ENCODE measurements at places on chromosomes 4 and X. TPM values are rescaled to one million over a fixed set of nuclear protein-coding genes. Genes with fewer than 3 reads are reported as not detected.

- peak; percentile 8 for DNase-seq
Measured at GRCh38 chrX:107537815-107538214, 88.4 kb downstream of the FRMPD3 start.

GRCh38 chr4:156968479-156968984 is 3.1 kb downstream of the PDGFC start:
- no peak for DNase-seq

Gene BGN
- not detected for total RNA-seq

- no peak for DNase-seq
Measured at GRCh38 chr4:70583952-70584834, 7.9 kb upstream of the AMBN start.

DNA sequence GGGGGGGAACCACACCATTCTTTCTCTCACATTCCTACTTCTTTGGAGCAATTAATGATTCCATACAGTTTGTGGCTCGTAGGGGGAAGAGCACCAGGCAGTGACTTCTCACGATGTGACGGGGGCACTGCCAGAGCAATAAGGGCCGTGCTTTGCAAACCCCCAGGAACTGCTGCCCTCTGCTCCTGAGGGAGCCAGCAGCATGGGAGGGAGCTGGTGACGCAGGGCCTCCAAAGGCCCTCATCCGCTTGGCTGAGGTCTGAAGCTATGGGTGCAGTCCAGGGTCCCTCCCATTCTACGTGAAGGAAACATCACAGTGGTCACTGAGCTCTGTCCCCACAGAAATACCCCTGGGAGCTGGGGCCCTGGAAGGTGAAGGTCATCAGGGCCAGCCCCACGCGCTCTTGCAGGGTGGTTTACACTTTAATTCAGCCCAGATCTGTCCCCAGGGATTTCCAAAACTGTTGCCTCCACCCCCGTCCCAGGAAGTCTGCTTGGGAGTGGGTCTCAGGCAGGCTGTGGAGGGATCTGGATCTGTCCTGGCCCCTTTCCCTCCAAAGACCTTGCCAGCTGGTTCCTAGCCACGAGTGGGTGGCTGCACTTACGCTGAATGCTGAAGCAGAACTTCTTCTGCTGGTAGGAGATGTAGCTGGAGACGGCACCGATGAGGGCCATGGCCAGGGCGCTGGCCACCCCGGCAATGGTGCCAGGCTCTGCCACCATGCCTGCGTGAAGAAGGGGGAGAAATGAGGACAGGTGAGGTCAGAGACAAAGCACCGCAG is 82.6 kb downstream of the MTMR1 start:
- no peak for DNase-seq

- DNase-seq, result no peak
Measured at GRCh38 chrX:107675823-107676555, 47.7 kb downstream of the PRPS1 start.

DNA sequence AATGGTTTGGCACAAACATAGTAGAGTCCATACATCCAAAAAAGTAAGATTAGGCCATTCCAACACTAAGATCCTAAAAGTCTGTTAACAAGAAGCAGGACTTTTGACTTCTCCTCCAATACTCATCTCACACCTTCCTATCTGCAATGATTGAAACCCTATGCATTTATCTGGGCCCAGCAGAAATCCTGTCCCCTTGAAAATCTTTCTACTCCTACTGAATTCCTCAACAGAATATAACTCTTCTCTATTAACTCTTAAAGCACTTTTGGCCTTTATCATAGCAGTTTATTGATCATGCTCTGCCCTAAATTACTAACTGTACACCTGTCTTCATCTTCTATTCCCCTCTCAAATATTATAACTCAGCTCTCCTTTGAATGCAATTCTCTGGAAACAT is 4.6 kb downstream of the G3BP2 start:
- DNase-seq, result no peak

Gene STBD1
- total RNA-seq, result 0.09 TPM

DNA sequence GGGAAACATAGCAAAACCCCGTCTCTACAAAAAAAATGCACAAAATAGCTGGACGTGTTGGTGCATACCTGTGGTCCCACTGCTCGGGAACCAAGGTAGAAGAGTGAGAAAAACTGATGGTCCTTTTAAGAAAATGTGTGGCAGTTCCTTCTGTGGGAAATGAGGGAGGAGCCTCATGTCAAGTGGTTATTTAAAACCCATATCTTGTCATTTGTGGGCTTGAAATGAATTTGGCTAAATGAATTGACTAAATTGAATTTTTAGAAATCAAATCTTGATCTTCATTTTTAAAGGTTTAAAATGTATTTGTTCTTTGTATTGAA is 16.2 kb upstream of the LAMP2 start:
- no peak for DNase-seq

Data from activated T-helper 2 cell treated with anti-CD3 and anti-CD28 coated beads, Interferon-gamma antibody, Interleukin-2, Interleukin-4, amounts not matched to agents 10 μg/mL and 5 μg/mL and 100 μg/mL, durations not matched to agents 14 hours and 24 hours and 36 hours (primary cell).